A549 treated with Hydrocortisone at 1 μM for 4 hours (cell line): ENCODE measurements at places on chromosomes 6 and 20. TPM values are rescaled to one million over a fixed set of nuclear protein-coding genes. Genes with fewer than 3 reads are reported as not detected.

The POFUT1 gene
- total RNA-seq = 39.7 to 49.4 TPM (median 45.1 TPM) in 5 replicates

The TULP1 gene
- not detected in 5 replicates for total RNA-seq

The HNF4A gene
- total RNA-seq = 15.4 to 20.8 TPM (median 18.8 TPM) in 5 replicates

The PTCHD4 gene
- total RNA-seq = 0.06 to 0.09 TPM (median 0.08 TPM) in 3 of 5 replicates, not detected in the others

The BANF2 gene
- not detected in 5 replicates for total RNA-seq

The TMEM181 gene
- 11.6 to 17.0 TPM (median 14.8 TPM) in 5 replicates for total RNA-seq

The FOXC1 gene
- total RNA-seq = 4.7 to 6.8 TPM (median 6.4 TPM) in 5 replicates

The ISM1 gene
- total RNA-seq = 0.09 to 0.24 TPM (median 0.17 TPM) in 5 replicates
